ENCODE measurements at places on chromosomes 11 and 22.

GRCh38 chr22:39655004-39655579 lies 84.5 kb downstream of the CACNA1I start:
- no peak for DNase-seq

DNA sequence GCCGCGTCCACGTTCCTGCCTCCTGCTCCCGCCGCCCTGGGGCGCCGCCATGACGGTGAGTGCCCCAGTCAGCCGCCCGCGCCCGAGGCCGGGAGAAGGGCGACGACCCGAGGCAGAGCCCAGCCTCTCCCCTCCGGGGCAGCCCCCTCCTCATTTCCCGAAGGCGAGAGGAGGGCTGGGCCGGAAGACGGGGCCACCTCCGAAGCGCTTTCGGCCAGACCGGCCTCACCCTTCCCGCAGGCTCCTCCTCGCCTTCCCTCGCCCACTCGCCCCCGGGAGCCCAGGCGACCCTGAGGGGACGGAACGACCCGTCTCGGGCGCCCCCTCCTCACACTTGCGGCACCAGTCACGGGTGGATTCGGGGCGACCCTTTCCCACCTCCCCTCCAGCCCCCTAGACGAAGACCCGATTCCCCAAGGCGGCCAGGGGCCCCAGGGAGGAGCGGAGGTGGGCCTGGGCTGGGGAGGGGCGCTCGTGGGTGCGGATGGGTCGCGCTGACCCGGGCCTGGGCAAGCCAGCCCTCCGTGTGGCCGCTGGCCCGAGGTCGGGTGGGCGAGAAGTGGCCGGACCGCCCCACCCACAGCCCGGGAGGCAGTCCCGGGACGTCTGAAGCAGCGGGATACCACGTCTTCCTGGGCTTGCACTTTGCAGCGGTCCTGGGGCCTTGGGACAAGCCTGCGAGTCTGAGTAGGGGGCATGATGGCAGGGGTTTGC lies 49.7 kb downstream of the TRIOBP start:
- no peak for DNase-seq

GRCh38 chr11:125871391-125872137 lies 15.9 kb upstream of the HYLS1 start:
- no peak for DNase-seq

DNA sequence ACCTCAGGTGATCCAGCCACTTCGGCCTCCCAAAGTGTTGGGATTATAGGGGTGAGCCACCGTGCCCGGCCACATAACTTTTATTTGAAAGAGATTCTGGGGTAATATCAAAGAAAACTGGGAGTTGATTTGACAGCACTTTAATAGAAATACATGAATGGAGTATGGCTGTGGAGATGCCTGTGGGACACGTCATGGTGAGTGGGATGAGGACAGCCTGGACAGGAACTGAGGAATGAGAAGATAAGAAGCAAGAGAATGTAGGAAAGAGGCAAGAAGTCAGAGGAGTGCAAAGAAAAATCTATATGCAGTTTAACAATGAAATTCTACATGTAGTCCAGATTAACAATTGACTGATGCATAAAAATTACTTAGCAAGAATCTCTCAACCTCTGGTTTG lies 31.0 kb downstream of the SLC22A6 start:
- DNase-seq = no peak

DNA sequence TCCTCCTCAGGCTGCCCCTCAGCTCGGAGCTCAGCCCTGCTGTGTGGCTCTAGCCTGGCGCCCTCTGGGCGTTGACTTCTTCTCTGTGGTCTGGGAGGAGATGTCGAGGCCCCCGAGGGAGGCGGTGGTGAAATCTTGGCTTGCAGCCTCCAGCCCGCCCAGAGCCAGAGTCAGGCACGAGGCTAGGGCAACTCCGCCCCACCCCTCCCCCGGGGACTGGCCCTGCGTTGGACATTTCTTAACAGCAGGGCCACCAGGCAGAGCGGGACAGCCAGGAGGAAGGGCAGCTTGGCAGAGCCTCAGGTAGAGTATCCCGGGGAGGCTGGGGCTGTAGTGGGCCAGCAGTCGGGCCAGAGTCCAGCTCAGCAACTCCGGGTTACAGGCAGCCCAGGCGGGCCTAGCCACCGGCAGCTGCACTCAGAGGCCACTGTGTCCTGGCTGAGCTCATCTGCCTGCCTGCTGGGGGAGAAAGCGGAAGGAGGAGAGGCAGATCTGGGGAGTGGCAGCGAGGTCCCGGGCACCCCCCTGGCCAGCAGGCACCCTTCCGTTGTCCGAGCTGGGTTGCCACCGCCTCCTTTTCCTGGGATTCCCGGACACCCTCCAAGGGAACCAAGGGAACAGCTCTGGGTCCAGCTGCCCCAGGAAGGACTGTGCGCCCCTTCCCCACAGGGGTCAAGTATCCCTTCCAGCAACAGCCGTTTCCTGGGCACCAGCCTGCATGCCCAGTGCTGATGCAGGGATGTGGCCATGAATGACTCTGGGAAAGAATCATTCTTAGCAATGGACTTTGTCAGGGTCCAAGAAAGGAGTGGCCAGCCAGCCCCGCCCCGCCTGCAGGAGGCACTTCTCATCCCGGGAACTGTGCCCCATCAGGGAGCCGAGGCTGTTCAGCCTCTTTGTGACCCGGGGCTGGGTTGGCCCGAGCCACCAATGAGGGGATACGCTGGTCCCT lies at the start of gene ALDH3B1:
TSS of gene ALDH3B1 (plus strand) at position 238 of the 952 bp plus-strand sequence. CDS start 4,971 bp downstream, outside the sequence.
- peak; percentile 89 for DNase-seq

DNA sequence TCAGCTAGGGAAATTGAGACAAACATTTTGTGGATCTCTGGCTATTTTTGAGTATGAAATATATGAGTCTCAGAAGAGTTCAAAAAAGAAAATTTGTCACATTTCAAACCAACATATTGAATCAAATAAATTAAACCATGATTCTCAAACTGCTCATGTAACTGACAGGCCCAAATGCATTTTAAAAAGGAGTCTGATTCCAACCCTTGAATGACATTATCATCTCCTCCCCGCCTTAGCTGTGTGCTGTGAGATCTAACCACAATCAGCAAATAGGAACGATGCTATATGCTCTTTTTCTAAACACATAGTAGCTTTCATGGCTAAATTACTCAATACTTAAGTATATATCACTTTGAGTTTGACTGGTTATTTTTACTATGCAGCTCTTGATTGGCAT lies 57.1 kb downstream of the EFCAB6 start:
- DNase-seq = no peak

- no peak for DNase-seq
Observed at GRCh38 chr11:17687946-17688670, 31.3 kb upstream of the MYOD1 start.

Data from RCC 7860 (cell line).